Vagina (tissue), 2 donors: ENCODE measurements at places on chromosomes 1 and 21.

GRCh38 chr21:45376459-45377324 lies 28.3 kb upstream of the COL18A1 start:
- no peaks in the 10 kb centered on the region for H3K27me3 ChIP-seq
- no peak for DNase-seq
- H3K4me3 ChIP-seq = no peak overlapping the region
- no peak overlapping the region for H3K27ac ChIP-seq

GRCh38 chr1:17675744-17676143 lies 79.4 kb upstream of the ACTL8 start:
- H3K4me1 ChIP-seq = peaks cover 3% of the 10 kb centered on the region
- H3K4me3 ChIP-seq = no peak overlapping the region
- H3K36me3 ChIP-seq = no peaks in the 10 kb centered on the region

DNA sequence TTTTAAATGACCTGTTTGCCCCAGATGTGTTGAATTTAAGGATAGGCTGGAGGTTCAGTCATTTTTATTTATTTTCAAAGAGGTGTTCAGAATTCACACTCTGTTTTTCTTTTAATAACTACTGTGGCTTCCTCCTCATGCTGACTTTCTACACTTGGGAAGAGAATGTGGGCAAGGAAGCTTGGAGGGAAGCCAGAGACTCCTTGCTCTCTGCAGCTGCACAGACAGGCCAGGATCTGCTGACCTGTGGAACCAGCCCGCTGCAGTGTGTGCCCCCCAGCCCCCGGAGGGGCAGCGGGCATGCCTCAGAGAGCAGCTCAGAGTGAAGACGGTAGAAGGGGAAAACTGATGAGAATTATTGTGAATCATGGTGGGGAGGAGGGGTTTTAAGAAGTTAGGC lies 16.9 kb downstream of the MGST3 start:
- no peak overlapping the region for H3K4me3 ChIP-seq
- H3K36me3 ChIP-seq = peaks cover 6% of the 10 kb centered on the region
- DNase-seq = no peak
- H3K4me1 ChIP-seq = peaks cover 35% of the 10 kb centered on the region

- H3K27me3 ChIP-seq = no peaks in the 10 kb centered on the region
- H3K4me3 ChIP-seq = no peak overlapping the region
- no peaks in the 10 kb centered on the region for H3K4me1 ChIP-seq
- no peak overlapping the region for H3K27ac ChIP-seq
Observed at GRCh38 chr1:80047791-80048190, 1041.3 kb upstream of the ADGRL4 start.

GRCh38 chr1:225435957-225436392 lies 8.1 kb upstream of the LBR start:
- no peaks in the 10 kb centered on the region for H3K36me3 ChIP-seq
- no peaks in the 10 kb centered on the region for H3K4me1 ChIP-seq
- no peaks in the 10 kb centered on the region for H3K27me3 ChIP-seq
- no peak overlapping the region for H3K27ac ChIP-seq
- H3K4me3 ChIP-seq = no peak overlapping the region

- peaks cover 26% of the 10 kb centered on the region for H3K4me1 ChIP-seq
- H3K27me3 ChIP-seq = no peaks in the 10 kb centered on the region
- H3K27ac ChIP-seq = peak overlapping the region; percentile 66
- no peaks in the 10 kb centered on the region for H3K36me3 ChIP-seq
Observed at GRCh38 chr1:39081271-39082009, 55.3 kb downstream of the NDUFS5 start.

DNA sequence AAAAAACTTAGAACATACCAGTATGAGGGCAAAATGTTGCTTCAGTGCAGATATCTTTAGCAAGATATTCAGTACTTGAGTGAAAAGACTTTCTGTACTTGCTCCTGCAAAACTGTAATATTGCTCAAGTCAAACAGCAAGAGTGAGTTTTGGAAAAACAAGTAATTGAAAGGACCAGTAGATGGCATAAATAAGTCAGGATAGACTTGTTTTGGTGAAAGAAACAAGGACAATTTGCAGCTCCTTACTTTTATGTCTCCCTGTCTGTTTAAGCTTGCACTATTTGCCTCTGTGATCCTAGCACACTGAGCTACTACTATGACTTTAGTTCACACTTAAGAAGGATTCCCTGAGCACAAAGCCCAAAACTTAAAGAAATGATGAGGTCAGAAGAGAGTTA lies 39.1 kb downstream of the IFI44 start:
- no peak overlapping the region for H3K4me3 ChIP-seq
- H3K27ac ChIP-seq = no peak overlapping the region
- DNase-seq = no peak
- H3K27me3 ChIP-seq = no peaks in the 10 kb centered on the region
- H3K4me1 ChIP-seq = no peaks in the 10 kb centered on the region
- H3K36me3 ChIP-seq = no peaks in the 10 kb centered on the region

- no peak for DNase-seq
- H3K4me3 ChIP-seq = no peak overlapping the region
- H3K27me3 ChIP-seq = no peaks in the 10 kb centered on the region
- no peaks in the 10 kb centered on the region for H3K36me3 ChIP-seq
Observed at GRCh38 chr1:67584938-67585337, 100.1 kb upstream of the GADD45A start.

GRCh38 chr1:152533327-152533938 lies 19.2 kb downstream of the CRCT1 start:
- no peak for DNase-seq
- H3K27ac ChIP-seq = no peak overlapping the region
- no peaks in the 10 kb centered on the region for H3K27me3 ChIP-seq
- H3K4me3 ChIP-seq = no peak overlapping the region
- H3K4me1 ChIP-seq = no peaks in the 10 kb centered on the region
- no peaks in the 10 kb centered on the region for H3K36me3 ChIP-seq

GRCh38 chr21:35352066-35352770 lies 303.1 kb upstream of the RUNX1 start:
- H3K27me3 ChIP-seq = no peaks in the 10 kb centered on the region
- DNase-seq = no peak
- no peak overlapping the region for H3K4me3 ChIP-seq

DNA sequence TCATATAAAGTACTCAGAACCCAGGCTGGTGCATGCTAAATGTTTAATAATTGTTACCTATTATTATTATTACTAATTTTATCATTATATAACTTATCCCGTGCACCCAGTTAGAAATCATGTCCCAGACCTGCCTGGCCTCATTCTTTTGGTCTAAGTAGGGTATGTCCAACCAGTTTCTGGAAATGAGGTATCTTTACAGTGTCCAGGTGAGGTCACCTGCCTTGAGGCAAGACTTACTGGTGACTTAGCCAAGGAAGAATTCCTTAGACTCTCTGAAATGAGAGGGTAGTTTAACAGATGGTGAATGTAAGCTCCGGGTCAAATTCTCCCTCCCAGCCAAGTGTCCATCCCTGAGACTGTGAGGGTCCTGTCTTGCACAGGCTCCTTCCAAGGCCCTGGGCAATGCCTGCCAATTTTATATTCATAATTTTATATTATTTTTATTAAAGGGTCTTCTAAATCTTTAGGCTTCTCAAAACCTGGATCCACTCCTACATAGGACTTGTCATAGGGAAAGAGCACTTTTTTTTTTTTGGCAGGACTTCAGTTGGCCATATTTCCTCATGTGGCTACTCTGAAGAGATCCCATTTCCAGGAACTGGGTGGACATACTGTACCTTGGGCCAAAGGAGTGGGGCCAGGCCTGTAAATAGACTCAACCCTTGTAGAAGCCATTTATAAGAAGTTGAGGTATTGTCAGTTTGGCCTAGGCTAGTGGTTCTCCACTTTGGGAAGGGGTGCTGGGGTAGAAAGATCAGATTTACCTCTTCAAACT lies 96.7 kb upstream of the KCNA3 start:
- no peaks in the 10 kb centered on the region for H3K27me3 ChIP-seq
- H3K27ac ChIP-seq = no peak overlapping the region
- H3K4me1 ChIP-seq = no peaks in the 10 kb centered on the region
- no peak for DNase-seq

GRCh38 chr1:29052941-29053340 lies 70.8 kb downstream of the TMEM200B start:
- no peak overlapping the region for H3K27ac ChIP-seq
- H3K4me1 ChIP-seq = peaks cover 5% of the 10 kb centered on the region
- no peaks in the 10 kb centered on the region for H3K36me3 ChIP-seq
- no peaks in the 10 kb centered on the region for H3K27me3 ChIP-seq
- no peak overlapping the region for H3K4me3 ChIP-seq

GRCh38 chr1:243806310-243806709 lies 43.7 kb downstream of the AKT3 start:
- peaks cover 5% of the 10 kb centered on the region for H3K4me1 ChIP-seq
- no peak overlapping the region for H3K4me3 ChIP-seq
- H3K27ac ChIP-seq = no peak overlapping the region
- DNase-seq = no peak

GRCh38 chr1:222079566-222079965 lies 337.7 kb upstream of the DUSP10 start:
- DNase-seq = no peak
- H3K27ac ChIP-seq = no peak overlapping the region
- no peaks in the 10 kb centered on the region for H3K36me3 ChIP-seq
- H3K27me3 ChIP-seq = no peaks in the 10 kb centered on the region

DNA sequence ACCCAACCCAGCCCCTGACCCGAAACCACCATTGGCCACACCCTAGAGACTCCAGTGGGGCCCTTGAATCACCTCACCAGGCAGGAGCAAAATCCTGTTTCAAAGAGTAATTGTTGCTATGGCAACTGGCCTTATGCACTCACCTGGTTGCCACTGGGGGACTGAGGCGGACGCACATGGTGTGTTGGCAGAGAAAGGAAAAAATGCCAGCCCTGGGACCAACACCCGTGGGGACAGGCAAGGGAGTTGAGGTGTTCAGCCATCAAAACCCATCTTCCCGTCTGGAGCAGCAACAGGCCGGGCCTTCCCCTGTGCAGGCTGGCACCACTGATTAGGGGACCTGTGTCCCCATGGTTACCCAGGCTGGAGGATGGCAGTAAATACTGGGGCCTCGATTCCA lies 395.8 kb upstream of the VAMP3 start:
- H3K27me3 ChIP-seq = no peaks in the 10 kb centered on the region
- no peak overlapping the region for H3K27ac ChIP-seq
- H3K36me3 ChIP-seq = no peaks in the 10 kb centered on the region
- H3K4me3 ChIP-seq = no peak overlapping the region

DNA sequence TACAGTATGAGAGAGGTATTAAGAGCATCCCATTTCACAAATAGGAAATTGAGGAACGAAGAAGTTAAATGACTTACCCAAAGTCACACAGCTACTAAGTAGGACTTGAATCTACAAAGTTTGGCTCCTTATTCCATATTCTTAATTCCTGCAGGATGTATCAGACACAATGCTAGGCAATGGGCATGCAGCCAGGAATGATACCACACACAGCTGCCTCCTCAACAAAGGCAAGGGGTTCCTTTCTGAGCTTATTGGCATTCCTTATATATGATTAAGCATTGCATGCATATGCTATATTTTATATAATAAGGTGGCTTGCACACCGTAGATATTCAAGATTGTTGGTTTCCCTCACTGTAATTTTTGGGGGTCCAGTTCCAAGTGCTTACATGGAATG lies 34.2 kb upstream of the JUN start:
- no peak for DNase-seq
- H3K4me1 ChIP-seq = peaks cover 35% of the 10 kb centered on the region
- H3K27ac ChIP-seq = no peak overlapping the region
- H3K4me3 ChIP-seq = no peak overlapping the region
- H3K27me3 ChIP-seq = no peaks in the 10 kb centered on the region
- H3K36me3 ChIP-seq = no peaks in the 10 kb centered on the region

DNA sequence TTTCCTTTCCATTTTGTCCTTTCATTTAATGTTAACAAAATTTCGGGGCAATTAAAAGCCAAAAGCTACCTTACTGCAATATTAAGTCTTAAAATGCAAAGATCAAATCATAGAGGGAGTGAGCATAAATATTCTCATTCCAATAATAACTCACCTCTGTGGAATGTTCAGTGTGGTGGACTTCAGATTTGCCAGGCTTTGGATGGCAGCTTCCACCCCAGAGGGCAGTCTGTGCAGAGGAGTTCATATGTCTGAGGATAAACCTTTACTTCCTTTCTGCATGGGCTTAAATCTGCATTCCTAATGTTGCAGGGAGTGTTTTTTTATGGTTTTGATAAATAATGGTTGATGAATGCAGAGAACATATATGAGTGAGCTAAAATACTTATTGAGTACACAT lies 16.3 kb downstream of the KIAA0040 start:
- H3K4me1 ChIP-seq = peaks cover 35% of the 10 kb centered on the region
- H3K27ac ChIP-seq = no peak overlapping the region
- H3K4me3 ChIP-seq = no peak overlapping the region
- no peaks in the 10 kb centered on the region for H3K27me3 ChIP-seq
- peaks cover 3% of the 10 kb centered on the region for H3K36me3 ChIP-seq
- no peak for DNase-seq

DNA sequence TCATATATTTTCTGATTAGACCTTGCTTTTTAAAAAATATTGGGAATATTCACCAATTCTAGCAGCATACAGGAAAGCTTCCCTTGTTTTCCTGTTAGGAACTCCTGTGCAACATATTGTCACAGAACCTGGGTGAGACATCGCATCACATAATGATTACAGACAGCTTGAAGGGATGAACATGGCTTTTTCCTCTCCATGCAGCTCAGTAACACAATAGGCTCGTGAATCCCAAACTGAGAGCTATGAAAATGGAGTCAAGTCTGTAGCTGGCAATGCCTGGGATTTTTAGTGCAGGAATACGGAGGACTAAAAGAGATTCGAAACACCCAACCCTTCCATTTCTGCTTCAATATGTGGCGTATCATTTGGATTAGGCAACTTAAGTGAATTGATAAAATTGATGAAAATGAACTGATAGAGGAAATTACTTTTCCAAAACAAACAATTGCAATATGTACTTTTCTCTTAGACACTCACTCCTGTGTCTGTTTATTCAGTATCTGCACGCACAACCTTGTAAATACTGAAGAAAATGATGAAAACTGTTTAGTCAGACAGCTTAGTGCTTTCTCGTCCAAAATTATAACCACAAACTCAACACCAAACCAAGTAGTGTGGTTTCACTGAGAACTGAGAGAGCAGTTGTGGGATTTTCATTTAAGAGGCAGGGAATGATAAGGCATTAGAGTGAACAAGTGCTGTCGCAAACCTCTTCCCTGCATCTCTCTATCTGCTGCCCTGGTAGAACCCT lies 250.4 kb downstream of the PTBP2 start:
- no peak for DNase-seq
- H3K4me3 ChIP-seq = no peak overlapping the region
- H3K4me1 ChIP-seq = no peaks in the 10 kb centered on the region
- no peaks in the 10 kb centered on the region for H3K36me3 ChIP-seq
- no peaks in the 10 kb centered on the region for H3K27me3 ChIP-seq

- no peaks in the 10 kb centered on the region for H3K36me3 ChIP-seq
- H3K27ac ChIP-seq = no peak overlapping the region
Observed at GRCh38 chr1:207702317-207702716, 49.5 kb upstream of the CD46 start.
